Skeletal muscle cell (primary cell): ENCODE measurements at places on chromosomes 12 and 14.

GRCh38 chr12:124964251-124964650 lies 24.7 kb downstream of the DHX37 start:
- no peak for DNase-seq

- no peak for DNase-seq
Observed at GRCh38 chr14:50432131-50432530, 35.5 kb upstream of the CDKL1 start.

DNA sequence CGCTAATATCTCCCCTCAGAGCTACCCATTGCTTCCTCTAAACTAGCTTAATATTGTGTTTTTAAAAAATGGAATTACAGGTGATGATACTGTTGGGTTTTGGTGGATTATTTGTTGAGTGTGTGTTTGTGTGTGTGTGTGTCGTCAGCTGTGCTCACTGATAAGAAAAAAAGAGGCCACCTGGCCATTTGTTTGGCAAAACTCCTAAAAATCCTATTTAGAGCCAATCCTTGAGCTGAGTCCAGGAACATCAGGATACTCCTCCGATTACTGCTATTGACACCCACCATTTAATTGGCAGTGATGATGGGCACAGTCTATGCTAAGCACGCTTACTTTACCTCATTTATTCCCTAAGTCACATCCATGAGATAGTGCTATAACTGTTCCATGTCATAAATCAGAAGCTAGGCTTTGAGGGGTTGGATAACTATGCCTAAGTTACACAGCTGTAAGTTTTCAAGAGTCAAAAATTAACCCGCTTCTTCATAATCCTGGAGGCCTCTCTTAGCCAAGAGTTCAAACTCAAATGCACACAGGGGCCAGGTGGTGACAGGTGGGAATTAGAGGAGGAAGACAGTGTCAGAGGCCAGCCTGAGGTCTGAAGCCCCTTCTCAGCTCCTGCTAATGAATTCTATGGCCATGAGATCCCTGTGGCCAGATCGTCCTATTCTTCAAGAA lies 1026.6 kb upstream of the TMEM132C start:
- DNase-seq = no peak

DNA sequence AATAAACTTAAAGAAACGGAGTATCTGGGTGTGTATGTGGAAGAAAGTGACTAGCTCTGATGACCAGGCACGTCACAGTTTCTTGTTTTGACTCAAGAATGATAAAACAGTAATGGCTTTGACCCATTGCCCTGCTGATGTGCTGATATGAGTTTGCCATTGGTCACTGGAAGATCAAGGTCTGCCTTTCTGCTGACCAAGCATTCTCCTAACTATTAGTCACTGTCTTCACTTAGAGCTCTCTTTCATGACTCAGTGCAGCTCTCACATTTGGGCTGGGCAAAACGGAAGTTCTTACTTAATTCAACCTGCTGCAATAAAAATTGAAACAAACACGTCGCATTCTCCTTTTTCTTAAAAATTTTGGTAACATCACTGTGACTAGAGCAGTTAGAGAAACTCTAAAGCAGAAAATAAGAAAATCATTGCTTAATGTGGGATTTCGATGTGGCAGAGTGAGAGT lies 366.7 kb downstream of the BTG1 start:
- peak; percentile 69 for DNase-seq

GRCh38 chr14:103302966-103303365 lies 31.1 kb upstream of the EIF5 start:
- DNase-seq = no peak

- no peak for DNase-seq
Observed at GRCh38 chr12:51323966-51324895, at the start of gene BIN2. Gene BIN2, minus strand, starts transcription at chr12:51324174. Its CDS starts 72 bp downstream, at chr12:51324102.

GRCh38 chr12:90335566-90335965 lies 619.4 kb downstream of the CCER1 start:
- DNase-seq = no peak

DNA sequence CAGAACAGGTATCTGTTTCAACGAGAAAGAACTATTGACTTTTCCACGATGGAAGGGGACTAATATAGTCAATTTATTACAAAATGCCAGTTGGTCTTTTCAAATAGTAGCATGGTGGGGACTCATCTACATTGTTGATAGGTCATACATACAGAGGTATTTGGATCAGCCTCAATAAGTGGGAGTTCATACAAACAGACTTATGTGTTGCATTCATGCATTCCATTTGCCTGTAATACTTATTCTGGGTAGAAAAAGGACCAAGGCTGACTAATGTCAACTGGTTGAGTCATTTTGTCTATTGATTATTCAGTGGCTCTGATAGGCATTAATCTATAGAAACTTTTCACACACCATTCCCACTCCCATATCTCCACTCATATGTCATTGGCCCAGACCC lies 41.5 kb upstream of the GLIPR1 start:
- no peak for DNase-seq

DNA sequence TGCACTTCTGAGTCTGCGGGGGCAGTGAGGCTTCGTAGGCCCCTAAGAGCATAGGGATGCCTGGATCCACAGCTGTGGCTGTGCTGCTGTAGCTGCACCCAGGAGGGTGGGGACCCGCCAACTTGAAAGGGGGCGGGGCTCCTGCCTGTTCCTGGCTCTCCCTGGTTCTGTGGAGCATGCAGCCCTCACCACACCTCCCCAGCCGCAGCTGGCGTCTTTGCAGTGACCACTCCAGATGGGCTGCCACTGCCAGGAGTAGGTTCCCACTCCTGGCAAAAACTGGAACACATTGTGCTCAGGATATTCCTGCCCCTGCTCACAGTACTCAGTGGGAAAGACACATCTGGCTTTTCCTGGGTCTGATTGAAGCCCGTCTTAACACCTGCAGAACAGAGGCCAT lies 35.8 kb downstream of the TIMELESS start:
- DNase-seq = no peak

DNA sequence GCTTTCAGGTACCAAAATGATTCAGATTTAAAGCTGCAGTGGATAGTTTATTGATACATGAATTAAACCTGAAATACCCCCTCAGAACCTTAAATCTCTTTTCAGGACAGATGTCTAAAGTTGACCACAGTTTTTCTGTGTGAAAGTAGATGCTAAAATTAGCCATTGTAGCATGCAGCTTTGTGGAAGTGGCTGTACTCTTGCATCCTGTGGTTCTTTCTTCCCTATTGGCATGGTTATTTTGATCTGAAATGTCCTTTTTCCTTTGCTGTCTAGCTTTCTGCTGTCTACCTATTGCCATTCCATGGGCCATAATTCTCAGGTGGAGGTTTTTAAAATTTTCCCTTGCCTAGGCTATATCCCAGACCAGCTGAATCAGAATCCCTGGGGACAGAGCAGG lies 455.6 kb downstream of the ZFP36L1 start:
- DNase-seq = no peak

DNA sequence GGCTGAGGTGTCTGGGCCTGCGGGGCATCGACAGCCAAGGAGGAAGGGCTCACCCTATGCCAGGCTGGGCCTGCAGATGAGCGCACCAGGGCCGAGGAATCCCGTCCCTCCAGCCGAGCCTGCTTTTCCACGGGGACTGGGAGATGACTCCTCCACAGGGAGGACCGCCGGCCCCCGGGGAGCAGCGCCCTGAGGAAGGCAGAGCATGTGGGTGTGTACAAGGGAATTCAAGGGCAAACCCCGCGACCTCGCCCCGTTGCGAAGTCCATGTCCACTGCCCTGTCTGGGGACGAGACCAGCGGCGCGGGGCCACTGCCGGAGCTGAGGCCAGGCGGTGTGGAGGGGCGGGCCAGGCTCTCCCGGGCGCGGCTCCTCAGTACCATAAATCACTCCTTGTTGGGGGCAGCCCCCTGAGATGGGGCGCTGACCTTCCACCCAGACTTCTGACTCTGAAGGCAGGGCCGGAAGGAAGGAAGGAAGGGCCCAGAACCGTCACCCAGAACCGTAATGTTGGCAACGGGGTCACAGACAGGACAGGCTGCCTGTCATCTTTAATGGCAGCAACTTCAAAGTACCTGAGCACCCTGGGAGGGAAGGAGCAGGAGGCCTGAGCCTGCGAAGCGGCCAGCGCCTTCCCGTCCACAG lies 52.5 kb downstream of the RNF34 start:
- DNase-seq = no peak
